HAP-1 (cell line): ENCODE measurements at places on chromosomes 4 and X.

GRCh38 chrX:39759526-39760224 is 338.1 kb downstream of the BCOR start:
- no peak for DNase-seq

- DNase-seq: no peak
Measured at GRCh38 chrX:118755633-118756032, 28.2 kb downstream of the IL13RA1 start.

DNA sequence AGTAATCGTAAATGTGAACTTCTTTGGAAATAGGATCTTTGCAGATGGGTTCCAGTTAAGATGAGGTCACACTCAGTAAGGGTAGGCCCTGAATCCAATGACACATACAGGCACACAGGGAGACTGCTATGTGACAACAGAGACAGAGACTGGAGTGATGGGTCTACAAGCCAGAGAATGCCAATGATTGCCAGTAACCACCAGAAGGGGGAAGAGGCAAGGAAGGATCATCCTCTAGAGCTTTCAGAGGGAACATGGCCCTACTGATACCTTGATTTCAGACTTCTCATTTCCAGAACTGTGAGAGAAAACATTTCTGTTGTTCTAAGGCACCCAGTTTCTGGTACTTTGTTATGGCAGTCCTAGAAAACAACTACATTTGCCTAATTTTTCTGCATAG is 73.1 kb upstream of the CCDC160 start:
- no peak for DNase-seq

GRCh38 chrX:115560211-115560977 is 580 bp upstream of the PLS3 start:
- DNase-seq: no peak

DNA sequence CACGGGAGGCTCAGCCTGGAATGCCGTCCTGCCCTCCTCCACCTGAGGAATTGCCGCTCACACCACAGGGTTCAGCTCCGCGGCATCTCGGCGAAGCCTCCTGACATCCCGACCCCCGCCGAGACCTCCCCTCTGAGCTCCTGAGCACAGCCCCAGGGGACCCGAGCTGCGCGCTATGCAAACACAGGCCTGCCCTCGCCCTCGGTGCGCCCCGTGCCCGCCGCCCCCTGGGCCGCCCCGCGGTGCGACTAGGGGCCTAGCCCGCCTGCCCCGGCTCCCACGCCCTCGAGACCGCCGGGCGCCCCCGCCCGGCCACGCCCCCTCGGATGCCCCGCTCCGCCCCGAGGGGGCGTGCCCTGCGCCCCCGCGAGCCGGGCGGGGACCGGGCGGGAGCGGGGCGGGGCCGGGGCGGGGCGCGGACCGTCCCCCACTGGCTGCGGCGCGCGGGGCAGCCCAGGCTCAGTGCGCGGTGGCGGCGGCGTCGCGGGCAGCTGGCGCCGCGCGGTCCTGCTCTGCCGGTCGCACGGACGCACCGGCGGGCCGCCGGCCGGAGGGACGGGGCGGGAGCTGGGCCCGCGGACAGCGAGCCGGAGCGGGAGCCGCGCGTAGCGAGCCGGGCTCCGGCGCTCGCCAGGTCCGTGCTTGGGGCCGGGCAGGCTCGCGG is at the start of gene FGFR3:
Gene FGFR3, plus strand, starts transcription at position 462 of the 664 bp plus-strand sequence. CDS start 642 bp downstream, outside the sequence.
- peak; percentile 56 for DNase-seq

GRCh38 chr4:140866492-140867005 is 110.4 kb upstream of the TBC1D9 start:
- no peak for DNase-seq

DNA sequence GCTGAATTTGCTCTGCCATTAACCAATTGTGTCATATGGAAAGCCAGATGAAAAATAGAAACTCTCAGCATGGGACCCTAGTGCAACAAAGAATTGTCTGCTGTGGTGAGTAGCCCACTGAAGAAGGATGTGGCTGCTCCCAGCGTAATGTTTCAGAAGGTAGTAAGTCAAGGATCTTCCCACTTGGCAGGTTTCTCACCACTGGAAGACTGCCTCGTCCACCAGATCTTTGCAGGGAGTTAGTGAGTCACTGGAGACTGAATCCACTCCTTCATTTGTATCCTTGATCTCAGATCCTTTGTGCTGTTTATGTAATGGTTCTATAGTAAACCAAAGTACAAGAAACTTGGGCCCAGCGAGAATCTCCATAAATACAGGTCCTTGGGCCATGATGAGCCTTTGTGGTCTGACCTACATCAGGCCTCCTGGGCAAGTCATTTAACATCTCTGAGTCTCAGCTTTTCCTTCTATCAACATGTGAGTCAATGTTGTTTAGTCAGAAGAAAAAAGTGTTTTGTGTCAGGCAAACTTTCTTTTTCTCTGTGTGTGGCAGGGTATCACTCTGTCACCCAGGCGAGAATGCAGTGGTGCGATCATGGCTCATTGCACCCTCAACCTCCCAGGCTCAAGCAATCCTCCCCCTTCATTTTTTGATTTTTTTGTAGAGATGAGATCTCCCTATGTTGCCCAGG is 78.0 kb upstream of the CCDC160 start:
- no peak for DNase-seq

DNA sequence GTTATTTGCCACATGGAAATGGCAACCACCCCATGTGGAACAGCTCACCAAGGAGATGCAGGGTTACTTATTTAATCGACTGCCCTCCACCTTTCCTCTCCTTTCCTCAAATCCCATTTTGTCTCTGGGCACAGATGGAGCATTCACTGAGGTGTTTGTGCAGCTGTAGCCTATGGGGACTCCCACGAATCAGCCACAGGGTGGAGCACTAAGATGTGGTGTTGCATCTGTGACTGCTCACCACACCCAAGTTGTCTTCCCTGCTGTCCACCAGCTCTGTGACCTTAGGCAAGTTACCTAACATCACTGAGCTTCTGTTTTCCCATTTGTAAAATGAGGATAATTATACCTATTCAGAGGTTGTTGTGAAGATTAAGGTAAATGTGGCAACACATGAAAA is 252.4 kb upstream of the CPEB2 start:
- DNase-seq: no peak

DNA sequence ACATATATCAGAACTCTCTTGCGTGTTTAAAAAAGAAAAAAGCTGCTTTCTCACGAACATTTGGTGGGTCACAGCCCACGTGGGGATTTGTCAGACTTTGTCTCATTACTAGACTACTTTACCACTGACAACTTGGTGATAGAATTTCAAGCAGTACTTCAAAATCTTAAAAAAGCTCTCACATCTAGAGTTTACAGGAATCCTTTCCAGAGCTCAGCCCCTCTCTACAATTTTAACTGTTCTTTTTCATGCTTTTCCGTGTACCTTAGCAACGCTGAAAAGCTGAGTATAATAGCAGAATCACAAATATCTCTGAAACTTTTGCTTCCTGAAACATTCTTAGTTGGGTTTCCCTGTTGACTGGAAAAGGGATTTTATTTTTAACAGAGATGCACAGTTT is 50.2 kb downstream of the SMAD1 start:
- no peak for DNase-seq

DNA sequence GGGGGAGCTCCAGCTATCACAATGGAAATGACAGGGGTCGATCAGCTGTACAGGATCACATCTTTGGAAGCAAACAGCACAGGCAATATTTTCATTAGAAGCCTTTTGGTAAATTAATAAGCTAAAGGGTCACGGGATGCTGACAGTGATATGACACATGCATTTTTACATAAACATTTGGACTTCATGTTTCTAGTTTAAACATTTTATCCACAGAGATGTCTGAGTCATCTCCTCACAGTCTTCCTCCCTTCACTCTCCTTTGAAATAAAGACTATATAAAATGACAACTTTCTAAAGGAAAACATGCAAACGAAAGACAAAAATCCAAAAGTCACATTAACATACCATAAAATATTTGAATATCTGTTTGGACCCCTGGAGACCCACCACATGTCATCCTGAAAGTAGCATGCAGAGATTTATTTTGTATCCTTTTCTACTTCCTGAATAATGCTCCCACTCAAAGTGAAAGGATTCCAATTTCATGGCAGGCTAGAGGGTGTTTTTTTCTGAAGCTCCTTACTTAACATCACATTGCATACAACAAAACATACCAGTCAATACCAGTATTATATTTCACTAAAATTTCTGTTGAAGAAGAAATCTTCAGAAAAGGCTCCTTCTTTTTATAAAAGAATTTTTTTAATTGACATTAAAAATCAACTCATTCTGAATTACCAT is 200.1 kb upstream of the PPARGC1A start:
- DNase-seq: no peak

GRCh38 chrX:1598021-1598875 is 6.8 kb downstream of the AKAP17A start:
- no peak for DNase-seq

DNA sequence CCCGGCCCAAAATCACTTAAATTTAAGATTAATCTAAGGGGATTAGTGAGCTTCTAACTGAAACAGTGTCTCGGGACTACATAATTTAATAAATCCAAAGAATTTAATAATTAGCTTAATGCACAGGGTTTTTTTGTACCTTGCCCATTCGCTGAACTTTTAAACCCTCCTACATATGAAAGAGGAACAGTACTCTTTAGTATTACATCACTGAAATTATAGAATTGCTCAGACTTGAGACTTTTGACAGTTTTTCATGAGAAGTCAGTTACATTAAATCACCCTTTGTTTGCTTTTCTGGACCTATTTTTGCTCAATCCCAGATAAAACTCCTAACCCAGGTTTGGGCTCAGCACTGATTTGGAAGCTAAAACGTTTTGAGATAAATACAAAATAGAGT is 2.4 kb upstream of the TADA2B start:
- DNase-seq: no peak

DNA sequence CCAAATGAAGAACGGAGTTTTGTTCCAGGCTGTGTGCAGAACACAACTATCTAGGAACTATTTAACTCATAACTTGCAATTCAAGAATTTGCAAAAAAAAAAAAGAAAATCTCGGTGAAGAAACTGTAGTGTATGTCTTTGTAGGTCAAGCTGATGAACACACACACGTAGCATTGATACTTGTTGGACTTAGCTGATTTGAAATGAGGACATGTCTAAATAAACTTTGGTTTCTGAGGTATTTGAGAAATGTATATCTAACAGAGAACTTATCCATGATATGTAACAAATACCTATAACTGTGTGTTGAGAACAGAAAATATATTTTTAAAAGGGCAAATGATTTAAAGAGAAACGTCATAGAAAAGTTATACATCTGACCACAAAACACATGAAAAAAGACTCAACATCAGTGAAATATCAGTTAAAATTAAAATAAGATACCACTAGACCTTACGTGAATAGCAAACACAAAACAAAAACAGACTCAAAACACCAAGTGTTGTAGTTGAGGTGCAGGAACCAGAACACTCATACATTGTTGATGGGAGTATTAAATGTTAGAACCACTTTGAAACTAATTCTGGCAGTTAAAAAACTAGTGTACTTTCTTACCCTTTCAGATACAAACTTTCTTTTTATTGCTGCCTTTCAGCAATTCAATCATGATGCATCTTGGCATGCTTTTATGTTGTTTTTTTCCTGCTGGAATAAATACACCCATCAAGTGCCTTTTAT is 1535.8 kb upstream of the PCDH10 start:
- no peak for DNase-seq

- no peak for DNase-seq
Measured at GRCh38 chr4:128663325-128663724, 146.2 kb upstream of the JADE1 start.

DNA sequence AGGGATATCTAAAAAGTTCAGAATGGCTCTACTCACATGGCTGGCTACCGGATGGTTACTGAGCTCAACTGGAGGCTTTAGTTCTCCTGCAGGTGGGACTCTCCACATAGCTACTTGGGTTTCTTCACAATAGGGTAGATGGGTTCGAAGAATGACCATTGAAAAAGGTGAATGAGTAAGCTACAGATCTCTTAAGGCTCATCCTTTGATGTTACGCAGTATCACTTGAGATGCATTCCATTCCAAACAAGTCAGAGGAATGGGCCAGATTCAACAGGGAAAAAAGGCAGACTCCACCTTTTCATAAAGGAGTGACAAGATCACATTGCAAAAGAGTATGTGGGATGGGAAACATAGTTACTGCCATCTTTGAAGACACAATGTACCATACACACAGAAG is 52.6 kb downstream of the DDX53 start:
- no peak for DNase-seq

DNA sequence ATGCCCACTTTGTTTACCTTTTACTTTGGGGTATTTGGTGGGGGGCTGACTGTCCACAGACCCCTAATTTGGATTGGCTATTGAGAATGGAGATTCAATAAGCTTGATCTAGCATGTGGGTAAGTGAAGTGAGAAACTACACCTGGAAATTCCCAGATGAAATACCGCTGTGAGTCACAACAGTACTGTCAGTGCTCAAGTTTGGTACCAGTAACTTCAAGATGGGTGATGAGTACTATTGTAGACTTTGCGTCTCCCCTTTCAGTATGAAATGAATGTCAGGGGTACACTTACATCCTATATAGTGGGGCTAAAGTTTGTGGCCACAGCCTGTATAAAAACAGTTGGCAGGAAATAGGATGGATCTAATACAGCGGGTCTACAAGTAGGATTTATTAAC is 33.3 kb downstream of the HMGN5 start:
- DNase-seq: no peak
